ENCODE measurements at places on chromosomes 11 and 22.
A peak's percentile ranks its signal among the peaks of the same experiment; 100 is the strongest.

DNA sequence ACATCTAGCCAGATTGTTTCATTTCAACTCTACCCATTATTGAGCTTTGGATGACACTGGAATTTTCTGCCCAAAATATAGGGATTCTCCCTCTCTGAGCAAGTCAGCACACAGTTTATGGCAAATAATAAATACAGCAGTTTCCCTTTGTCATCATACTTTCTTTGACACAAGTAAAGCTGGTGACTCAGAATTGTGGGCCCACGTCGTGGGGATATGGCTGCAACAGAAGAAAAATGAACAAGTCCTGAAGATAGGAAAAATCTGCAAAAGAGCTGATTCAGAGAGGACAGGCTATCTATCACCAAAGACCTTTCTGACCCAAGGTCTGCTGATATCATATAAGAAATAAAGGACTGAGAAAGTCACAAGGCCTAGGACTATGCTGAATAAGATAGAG, 236.3 kb upstream of the ZC3H12C start:
- DNase-seq: no peak

DNA sequence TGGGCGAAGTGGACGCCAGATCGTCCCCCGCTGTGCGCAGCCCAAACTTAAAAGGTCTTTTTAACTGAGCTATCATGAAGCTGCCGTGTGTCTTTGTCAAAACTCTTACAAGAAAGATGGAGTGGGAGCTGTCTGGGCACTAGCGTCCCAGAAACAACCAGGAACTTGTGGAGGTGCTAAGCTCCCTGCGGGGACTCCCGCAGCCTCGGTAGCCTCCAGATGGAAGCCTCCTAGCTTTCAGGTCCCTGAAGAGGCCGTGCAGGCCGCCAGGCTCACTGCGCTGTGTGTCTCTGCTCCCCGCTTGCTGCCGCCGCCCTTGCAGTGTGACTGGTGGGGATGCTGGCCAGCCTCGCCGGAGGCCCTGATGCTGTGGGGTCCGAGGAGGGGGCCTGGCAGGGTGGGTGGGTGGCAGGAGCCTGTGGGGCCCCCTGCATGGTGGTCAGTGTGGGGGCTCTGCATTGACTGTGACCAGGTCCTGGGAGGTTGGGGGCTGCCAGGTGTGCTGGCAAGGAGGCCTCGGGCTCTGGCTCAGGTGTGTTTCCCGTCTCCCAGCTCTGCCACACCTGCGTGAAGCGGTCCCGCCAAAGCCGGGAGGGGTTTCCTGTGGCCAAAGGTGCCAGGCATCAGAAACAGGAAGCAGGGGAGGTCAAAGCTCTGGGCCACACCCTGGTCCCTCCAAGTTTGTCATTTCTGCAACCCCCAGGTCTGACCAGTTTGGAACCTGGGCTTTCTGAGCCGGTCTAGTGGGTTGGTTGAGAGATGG, 1.2 kb downstream of the TRABD start:
- no peak for DNase-seq

GRCh38 chr11:86575927-86576326, 96.5 kb downstream of the ME3 start:
- peak; percentile 92 for DNase-seq

GRCh38 chr22:43177479-43177878, 9.5 kb downstream of the TTLL12 start:
- DNase-seq: no peak

- no peak for DNase-seq
These were observed 239.6 kb upstream of the MPPED2 start for GRCh38 chr11:30825723-30826122.

- no peak for DNase-seq
These were observed 105.8 kb downstream of the ARHGAP20 start for GRCh38 chr11:110606415-110606814.

- no peak for DNase-seq
These were observed 8.7 kb downstream of the MS4A2 start for GRCh38 chr11:60097189-60097588.

DNA sequence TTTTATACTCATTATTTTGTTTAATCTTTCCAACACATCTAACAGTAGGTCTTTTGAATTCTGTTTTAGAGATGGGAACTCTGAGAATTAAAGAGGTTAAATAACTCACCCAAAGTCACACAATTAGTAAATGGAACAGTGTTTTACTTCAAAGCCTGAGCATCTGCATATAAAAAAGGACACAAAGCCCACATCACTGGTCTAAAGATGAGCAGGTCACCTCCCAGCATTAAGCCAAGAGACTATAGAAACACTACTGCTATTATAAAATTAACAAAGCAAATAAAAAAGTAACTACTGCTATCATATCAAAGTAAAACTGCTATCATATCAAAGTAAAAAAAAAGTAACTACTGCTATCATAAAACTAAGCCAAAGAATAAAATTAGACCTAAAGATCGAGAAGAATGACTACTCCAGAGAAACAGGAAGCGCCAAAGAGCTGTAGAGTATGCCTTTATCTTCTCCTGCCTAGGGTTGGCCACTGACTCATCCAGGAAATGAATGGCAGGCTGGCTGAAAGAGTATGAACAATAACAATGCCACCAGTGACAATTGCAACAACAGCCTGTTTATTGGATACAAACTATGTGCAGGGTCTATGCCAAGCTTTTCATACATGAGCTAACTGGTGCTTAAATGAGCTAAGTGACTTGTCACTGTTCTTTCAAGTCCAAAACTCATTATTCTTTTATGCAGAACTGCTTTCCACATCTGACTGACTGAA, 1153.0 kb upstream of the TENM4 start:
- no peak for DNase-seq

DNA sequence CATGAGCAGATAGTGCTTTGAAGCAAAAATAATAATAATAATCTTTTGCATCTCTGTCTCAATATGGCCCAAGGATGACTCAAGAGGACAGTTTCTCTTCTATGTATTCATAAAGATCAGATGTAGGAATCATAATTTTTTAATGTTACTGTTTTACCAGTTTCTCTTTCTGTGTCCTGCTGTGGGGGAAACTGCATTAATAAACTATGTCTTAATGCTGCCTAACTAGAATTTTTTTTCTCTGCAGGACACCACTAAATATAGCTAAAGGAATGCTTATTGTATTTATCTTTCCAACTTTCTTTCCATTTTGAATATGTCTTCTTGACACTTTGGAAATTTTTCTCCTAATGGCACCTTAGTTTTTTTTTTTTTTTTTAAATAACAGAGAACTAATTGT, 6.5 kb downstream of the FJX1 start:
- DNase-seq: no peak

DNA sequence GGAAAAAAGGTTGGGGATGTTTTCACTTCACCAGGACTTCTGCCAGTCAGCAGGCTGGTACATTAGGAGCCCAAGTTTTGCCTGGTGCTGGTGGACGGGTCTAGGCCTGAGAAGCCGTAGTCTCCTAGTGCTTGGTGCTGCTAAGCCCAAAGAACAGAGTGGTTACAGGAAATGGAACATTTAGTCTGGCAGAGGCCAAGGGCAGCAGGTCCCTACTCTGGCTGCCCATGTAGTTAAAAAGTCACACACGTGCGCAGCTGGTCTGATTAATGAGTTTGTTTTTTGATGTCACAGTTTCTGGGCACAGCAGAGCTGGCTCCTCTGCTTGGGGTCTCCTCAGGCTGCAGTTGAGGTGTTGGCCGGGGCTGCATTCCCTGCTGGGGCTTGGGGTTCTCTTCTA, 20.6 kb downstream of the BCR start:
- no peak for DNase-seq

DNA sequence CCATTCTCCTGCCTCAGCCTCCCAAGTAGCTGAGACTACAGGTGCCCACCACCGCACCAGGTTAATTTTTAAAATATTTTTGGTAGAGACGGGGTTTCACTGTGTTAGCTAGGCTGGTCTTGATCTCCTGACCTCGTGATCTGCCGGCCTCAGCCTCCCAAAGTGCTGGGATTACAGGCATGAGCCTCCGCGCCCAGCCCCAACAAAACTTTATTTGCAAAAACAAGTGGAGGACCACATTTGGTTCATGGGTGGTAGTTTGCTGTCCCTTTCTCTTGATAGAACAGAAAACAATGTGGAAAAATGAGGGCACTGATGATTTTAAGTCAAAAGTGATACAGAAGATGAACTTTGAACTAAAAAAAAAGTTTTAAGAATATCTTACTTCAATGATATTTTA, 121.8 kb upstream of the SERPIND1 start:
- no peak for DNase-seq

- DNase-seq: no peak
These were observed 27.5 kb upstream of the MTNR1B start for GRCh38 chr11:92941676-92942571.

DNA sequence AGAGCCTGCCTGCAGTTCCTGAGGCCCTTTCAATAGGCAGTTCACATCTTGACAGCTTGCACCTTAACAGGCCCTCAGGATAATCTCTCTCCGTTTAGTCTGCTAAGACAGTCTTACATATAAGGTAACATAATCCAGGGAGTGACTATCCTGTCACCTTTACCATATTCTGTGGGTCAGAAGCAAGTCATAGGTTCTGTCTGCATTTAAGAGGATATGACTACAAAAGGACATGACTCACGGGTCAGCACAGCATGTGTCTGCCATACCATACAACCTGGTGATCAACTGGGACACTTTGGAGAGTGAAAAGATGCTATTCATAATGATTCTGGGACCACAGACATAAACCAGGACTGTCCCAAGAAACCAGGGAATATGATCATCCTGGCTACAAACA, 611.1 kb downstream of the SOX6 start:
- DNase-seq: no peak

- no peak for DNase-seq
These were observed 31.8 kb upstream of the MYRF start for GRCh38 chr11:61720597-61720996.

DNA sequence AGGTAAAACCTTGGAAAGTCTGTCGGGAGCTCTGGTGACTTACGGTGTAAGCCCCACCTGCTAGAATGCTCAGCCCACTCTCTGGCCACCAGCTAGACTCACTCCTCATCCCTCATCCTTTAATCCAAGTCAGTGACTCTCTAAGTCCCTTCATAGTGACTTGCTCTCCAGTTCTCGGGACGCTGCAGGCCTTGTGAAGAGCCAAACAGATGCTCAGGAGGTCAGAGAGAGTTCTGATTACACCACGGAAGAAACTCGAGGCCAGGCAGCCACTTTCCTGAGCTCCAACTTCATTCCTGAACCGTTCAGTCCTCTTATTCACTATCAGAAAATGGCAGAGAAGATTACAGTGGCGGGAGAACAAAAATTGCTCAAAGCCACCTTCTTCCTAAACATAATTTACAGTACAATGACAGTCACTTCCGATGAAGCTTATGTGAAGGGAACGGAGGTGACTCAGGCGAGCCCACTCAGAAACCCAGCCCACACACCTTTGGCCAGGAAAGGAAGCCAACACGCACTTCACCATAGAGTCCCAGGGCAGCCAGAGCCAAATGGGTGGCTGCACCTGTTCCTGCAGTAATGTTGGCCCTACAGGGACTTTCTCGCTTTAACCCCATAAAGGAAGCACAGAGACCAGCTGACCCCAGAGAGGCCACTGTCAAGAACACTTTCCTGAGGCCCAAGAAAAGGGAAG, 100.4 kb downstream of the GALNT18 start:
- DNase-seq: no peak
